ENCODE measurements at places on chromosomes 1 and 21.

- DNase-seq, result no peak
These were observed 218.3 kb upstream of the SGIP1 start for GRCh38 chr1:66315671-66316070.

DNA sequence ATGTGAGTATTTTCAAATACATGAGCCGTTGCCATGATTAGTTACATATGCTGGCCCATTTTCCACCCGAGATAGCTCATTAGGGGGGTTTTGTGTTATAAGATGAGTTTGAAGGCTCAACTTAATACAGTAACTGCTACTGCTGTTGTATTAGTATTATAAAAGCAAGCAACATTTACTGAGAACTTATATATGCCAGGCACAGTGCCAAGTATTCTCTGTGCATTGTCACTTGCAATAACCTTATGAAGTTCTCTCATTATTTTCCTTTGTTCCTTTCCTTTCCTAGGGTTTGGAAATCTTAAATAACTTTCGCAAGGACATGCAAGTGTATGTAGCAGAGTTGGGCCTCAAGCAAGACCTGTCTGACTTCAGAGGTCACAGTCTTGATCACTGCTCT, 107.9 kb downstream of the RYR2 start:
- DNase-seq, result no peak

DNA sequence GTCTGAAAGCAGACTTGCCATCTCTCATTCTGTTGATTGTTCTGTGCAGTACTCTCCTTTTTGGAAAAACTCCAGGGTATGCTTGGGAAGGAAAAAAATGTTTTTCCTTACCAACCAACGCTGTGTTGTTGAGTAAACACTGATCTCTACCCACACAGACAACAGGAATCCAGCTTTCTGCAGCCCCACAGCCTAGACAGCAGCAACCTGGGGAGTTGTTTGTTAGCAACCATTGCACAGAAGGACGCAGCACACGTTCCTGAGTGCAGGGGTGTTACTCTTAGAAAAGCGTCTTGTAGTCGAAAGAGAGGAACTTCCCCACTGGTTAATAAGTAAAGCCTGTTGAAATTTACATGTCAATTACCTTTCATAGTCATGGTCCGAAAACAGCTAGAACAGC, 56.6 kb downstream of the SMYD2 start:
- DNase-seq, result no peak

- DNase-seq, result no peak
These were observed 359.2 kb downstream of the RRAGC start for GRCh38 chr1:38500352-38500751.

- no peak for DNase-seq
These were observed 181.7 kb downstream of the DHRS3 start for GRCh38 chr1:12436345-12436658.

- DNase-seq, result no peak
These were observed 437.0 kb downstream of the MATN1 start for GRCh38 chr1:30286241-30286987.

DNA sequence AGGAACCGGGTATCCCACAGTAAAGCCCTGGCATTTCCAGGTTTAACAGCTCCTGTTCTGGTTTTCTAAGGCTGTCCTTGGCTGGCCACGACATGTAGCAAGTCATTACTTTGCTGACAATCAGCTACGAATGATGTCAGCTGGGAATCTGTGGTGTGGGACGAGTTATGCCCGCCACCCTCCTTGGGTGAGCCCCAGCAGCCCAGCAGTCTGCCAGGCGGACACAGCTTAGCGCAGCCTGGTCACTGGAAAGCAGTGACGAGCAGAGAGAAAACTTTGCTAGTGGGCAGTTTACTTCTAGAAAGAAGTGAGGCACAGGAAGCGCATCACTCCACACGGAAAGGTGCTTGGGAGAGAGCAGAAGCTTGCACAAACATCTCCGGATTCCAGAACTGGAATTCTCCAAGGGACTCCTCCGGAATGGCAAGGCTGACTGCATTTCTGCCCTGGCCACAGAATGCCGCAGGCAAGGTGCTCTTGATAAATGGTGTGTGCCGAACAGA, 15.5 kb upstream of the ZNF436 start:
- no peak for DNase-seq

DNA sequence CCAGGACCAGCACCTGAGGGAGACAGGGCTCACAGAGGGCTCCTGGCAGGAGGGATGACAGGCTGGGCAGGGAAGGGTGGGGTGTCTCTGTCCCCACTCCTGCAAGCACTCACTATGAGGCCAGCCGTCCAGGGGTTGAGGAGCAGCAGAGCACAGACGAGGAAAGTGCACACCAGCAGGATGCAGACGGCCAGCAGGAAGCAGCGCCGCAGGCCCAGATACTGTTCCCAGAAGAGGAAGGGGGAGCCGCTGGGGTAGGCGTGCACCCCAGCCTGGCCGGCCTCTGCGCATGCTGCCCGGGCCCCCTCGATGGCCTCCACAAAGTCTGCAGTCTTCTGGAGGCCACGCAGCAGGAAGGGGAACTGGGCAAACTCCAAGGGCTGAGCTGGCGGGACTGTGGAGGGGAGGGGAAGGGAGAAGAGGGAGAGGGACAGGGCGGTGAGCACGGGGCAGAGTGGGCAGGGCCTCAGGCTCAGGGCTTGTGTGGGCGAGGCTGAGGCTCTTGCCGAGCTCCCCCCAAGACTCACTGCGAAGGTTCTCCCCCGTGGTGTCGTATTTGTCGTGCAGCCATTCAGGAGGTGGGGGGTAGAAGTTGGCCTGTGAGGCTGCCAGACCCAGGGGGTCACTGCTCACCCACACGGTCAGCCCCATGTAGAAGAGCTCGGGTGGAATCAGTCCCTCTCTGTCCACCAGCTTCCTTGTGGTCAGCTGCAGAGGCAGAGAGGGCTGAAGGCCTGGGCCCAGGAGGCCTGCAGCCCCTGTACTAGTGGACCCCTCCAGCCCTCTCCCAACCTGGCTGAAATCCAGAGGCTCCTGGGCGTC, 16.5 kb downstream of the PTCH2 start:
- no peak for DNase-seq

- no peak for DNase-seq
These were observed 100.9 kb upstream of the DPT start for GRCh38 chr1:168829876-168830275.

- DNase-seq, result peak; percentile 29
These were observed 706 bp downstream of the RNF19B start for GRCh38 chr1:32963746-32964460.

GRCh38 chr21:28426545-28426944, 566.1 kb downstream of the LTN1 start:
- DNase-seq, result no peak

DNA sequence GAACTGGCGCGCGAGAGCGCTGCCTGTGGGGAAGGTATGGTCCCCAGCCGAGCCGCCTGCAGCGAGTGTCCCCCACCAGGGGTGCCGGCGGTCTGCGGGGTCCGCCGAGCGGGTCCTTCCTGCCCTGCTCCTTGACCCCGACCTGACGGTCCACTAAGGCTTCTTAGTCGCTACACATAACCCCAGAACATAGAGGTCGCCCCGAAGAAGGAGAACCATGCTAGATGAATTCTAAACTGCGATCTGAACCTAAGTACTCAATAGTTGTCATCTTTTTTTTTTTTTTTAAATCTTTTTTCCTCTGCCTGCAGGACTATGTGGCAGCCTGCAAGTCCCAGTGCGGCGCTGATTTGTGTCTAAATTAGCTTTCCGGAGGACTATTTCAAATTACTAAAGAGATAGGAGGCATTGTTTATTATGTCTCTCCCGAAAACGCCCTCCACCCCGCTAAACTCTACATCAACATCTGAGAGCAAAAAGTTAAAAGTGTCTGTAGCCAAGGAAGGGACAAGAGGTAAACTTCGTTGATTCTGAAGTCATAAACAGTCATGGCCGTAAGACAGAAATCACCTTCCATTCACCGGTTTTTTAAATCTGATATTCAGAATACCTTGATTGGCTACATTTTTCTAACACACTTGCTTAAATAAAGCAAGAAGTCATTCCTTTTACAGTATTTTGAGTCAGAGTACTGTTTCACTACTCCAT, 476 bp downstream of the AXDND1 start:
- DNase-seq, result no peak

DNA sequence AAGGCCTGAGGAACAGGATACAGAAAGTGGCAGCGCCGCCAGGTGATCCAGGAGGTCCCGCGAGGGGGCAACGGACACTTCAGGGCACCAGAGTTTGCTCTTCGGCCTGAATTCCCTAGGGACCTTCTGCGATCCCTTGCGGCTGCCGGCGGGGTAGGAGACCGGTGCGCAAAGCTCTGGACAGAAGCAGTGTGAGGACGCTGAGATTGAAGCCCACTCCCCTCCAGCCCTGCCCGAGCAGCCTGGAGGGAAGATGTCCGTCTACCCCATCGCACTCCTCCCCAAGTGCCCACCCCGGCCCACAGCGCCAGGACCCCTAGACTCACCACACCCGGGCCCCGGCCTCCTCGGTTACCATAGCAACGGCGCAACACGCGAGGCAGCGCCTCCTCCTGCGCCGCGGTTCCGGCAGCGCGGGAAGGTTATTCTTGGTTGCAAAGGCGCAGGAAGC, at the start of gene ANKRD45:
Gene ANKRD45 (minus strand): TSS at position 361 of the 451 bp plus-strand sequence. CDS start 10,433 bp downstream, outside the sequence.
- DNase-seq, result no peak

- DNase-seq, result no peak
These were observed 111.3 kb downstream of the ERG start for GRCh38 chr21:38386967-38387366.

GRCh38 chr1:201357636-201358348, 19.7 kb downstream of the TNNT2 start:
- DNase-seq, result no peak

- DNase-seq, result no peak
These were observed 115.6 kb upstream of the SLC45A1 start for GRCh38 chr1:8202182-8202905.

GRCh38 chr1:224504297-224505041, 69.9 kb upstream of the WDR26 start:
- DNase-seq, result no peak

GRCh38 chr1:14616632-14617396, 18.3 kb downstream of the KAZN start:
- no peak for DNase-seq

DNA sequence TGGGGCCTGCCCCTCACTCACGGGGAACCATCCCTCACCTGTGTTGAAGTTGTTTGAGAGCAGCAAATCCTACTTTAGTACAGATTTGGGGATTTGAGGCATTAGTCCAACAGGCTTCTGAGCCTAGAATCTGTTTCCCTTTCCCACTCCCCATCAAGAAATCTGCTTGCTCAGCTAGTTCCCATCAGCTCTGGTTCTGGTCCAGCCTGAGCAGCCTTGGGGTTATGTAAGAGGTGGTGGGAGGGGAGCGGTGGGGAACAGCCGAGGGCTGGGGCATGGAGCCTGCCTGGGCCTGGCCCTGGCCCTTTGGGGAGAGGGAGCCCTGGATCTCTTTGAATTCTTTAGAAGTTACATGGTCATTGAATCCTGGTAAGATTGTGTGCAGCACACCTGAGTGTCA, 4.1 kb downstream of the GSTM5 start:
- no peak for DNase-seq

DNA sequence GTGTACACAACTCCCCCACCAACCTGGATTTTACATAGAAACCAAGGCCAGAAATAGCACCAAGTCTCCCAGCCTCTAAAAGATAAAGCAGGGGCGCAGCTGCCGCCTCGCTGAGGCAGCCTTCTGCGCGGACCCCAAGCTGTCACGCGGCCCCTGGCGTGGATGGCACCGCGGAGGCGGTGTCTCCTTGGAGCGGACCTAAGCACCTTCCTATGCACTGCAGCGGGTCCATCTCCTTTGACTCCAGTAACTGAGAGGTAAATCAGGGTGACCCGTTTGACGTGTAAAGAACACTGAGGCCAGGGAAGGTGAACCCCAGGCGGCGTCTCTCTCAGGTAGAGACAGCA, 17.0 kb downstream of the ZNF697 start:
- DNase-seq, result no peak

- DNase-seq, result no peak
These were observed 14.8 kb upstream of the ETV3L start for GRCh38 chr1:157114183-157115121.

GRCh38 chr1:37561133-37562132, 4.7 kb downstream of the DNALI1 start:
- no peak for DNase-seq

DNA sequence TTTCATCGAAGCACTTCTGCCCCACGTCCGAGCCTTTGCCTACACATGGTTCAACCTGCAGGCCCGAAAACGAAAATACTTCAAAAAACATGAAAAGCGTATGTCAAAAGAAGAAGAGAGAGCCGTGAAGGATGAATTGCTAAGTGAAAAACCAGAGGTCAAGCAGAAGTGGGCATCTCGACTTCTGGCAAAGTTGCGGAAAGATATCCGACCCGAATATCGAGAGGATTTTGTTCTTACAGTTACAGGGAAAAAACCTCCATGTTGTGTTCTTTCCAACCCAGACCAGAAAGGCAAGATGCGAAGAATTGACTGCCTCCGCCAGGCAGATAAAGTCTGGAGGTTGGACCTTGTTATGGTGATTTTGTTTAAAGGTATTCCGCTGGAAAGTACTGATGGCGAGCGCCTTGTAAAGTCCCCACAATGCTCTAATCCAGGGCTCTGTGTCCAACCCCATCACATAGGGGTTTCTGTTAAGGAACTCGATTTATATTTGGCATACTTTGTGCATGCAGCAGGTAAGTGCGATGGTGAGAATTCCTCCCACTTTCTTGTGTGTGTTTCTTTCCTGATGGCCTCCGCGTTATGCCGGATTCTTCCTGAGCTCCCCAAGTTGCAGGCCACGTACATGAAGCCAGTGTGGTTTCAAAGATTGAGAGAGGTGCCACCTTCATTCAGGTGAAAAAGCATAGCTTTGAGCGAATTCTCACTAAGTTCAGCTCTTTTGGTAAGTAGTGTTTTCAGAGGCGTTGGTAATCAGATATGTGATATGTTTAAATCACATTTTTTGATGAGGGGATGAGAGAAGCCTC, 6.0 kb downstream of the NFIA start:
- no peak for DNase-seq

DNA sequence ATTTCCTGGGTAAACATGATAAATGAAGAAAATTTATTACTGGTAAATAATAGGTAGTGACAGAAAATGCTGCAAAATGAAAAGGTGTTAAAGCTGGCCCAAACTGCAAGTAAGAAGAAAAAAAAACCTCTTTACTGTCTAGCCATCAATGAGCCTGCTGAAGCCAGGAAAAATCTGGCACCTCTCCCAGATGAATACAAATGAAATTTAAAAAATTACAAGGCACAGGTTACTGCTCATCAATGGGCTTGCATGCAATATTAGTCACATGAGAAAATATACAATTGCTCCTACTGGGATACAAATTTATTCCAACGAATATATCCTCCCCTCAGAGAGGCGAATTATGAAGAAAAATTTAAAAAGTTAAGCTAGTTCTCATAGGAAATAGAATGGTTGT, 1422.5 kb downstream of the KCNT2 start:
- DNase-seq, result no peak
